Activated naive CD8-positive, alpha-beta T cell treated with anti-CD3 and anti-CD28 coated beads, Interleukin-2, amount 10 ng/mL, durations not matched to agents 7 days and 5 days (primary cell): ENCODE measurements at places on chromosomes 4 and X. TPM values are rescaled to one million over a fixed set of nuclear protein-coding genes. Genes with fewer than 3 reads are reported as not detected.
A peak's percentile ranks its signal among the peaks of the same experiment; 100 is the strongest.

MSANTD1 gene
- total RNA-seq = 1.4 TPM

DNA sequence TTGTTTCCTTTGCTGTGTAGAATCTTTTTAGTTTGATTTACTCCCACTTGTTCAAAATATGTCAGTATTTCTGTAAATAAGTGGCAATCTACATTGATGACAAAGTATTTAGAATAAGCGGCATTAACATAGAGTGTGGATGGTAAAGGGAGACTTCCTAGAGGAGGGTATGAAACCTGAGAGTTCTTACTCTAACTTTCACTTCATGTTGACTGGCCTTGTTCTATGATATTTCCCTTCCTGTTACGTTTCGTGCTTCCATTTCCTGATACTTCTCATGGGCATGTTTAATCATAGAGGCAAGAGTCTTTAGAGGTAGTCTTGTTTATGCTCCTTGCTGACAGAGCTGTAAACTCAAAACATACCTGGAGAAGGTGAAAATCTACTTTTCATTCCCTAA, 408.9 kb downstream of the GLUD2 start:
- no peaks in the 10 kb centered on the region for H3K36me3 ChIP-seq
- no peaks in the 10 kb centered on the region for H3K4me1 ChIP-seq
- no peak for DNase-seq
- H3K27ac ChIP-seq = no peak overlapping the region

UGT2B10 gene
- total RNA-seq = not detected

DNA sequence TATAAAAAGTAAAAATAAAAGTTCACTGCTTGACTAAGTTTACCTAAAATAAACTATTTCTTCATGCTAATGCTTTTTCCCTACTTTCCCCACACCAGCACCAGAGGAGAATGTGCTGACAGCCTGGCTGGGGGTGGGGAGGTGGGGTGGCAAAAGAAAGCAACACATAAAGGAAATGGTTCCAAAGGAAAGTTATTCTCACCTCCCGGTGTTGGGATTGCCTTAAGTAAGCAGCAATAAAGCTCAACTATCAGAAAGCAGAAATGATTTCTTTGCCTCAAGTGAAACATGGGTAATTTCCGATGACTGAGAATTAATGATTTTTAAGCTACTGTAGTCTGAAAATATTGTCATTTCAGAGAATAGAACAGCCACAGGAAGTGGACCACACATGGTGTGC, 84.5 kb upstream of the DKK2 start:
- H3K27ac ChIP-seq = no peak overlapping the region
- DNase-seq = no peak
- H3K27me3 ChIP-seq = no peaks in the 10 kb centered on the region
- H3K4me3 ChIP-seq = no peak overlapping the region
- no peaks in the 10 kb centered on the region for H3K36me3 ChIP-seq

- H3K27me3 ChIP-seq = no peaks in the 10 kb centered on the region
- no peak overlapping the region for H3K27ac ChIP-seq
- no peaks in the 10 kb centered on the region for H3K4me1 ChIP-seq
- no peaks in the 10 kb centered on the region for H3K36me3 ChIP-seq
- H3K4me3 ChIP-seq = no peak overlapping the region
Observed at GRCh38 chr4:41120297-41121217, 93.8 kb downstream of the APBB2 start.

DNA sequence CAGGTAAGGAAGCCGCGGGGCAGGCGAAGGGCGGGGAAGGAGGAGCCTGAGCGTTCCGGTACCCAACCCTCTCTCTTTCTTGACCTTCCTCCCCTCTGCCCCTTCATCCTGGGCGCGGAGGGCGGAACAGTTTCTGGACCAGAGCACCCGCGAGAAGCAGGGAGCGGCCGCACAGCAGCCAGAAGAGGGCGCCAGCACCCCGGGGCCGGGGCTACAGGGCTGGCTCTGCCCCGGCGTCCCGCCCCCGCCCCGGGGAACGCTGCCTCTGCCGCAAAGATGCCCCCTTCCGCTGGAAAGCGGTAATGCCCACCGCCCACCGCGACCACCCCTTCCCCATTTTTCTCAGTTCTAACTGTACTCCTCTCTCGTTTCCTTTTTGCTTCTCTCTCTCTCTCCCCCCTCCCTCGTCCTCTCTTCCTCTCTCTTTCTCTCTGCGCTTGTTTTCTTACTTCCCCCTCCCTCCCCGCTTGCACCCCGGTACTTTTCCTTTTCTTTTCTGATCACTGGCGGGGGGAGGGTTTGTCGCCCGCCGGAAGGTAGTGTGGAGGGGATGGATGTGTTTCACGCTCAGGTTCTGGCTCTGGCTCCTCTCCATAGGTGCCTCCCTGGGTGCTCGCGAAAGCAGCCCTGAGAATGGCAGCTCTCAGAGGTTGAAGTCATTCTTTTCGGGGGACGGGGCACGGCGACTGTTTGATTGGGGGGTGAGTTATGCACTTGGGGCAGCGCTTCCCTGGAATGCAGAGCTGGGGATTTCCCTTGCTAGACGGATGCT, 13.1 kb upstream of the PRDM8 start:
- H3K36me3 ChIP-seq = peaks cover 6% of the 10 kb centered on the region
- peaks cover 33% of the 10 kb centered on the region for H3K27me3 ChIP-seq
- H3K4me3 ChIP-seq = peak overlapping the region; percentile 93
- DNase-seq = peak; percentile 97
- peak overlapping the region; percentile 91 for H3K27ac ChIP-seq

- DNase-seq = no peak
- no peak overlapping the region for H3K4me3 ChIP-seq
- H3K4me1 ChIP-seq = no peaks in the 10 kb centered on the region
- H3K27me3 ChIP-seq = no peaks in the 10 kb centered on the region
Observed at GRCh38 chr4:162874748-162875147, 291.9 kb downstream of the NAF1 start.

MAGEA11 gene
- not detected for total RNA-seq
